Testis (tissue), 5 donors: ENCODE measurements at places on chromosomes 6 and 20. TPM values are rescaled to one million over a fixed set of nuclear protein-coding genes. Genes with fewer than 3 reads are reported as not detected.

Gene XKR7
- total RNA-seq, result 0.25 TPM

Gene SMAP1
- total RNA-seq, result 41.6 TPM

Gene COL12A1
- total RNA-seq, result 13.6 TPM

Gene TPD52L1
- 22.5 TPM for total RNA-seq

Gene RHAG
- not detected for total RNA-seq

Gene RPS6KA2
- 21.7 TPM for total RNA-seq

Gene SENP6
- total RNA-seq, result 151 TPM

Gene KIAA0408
- total RNA-seq, result 4.1 TPM

Gene PSORS1C1
- total RNA-seq, result 32.7 TPM

Gene PTK7
- 58.8 TPM for total RNA-seq

Gene TMEM217
- total RNA-seq, result 13.3 TPM

Gene GRIK2
- 12.4 TPM for total RNA-seq
